ENCODE measurements at places on chromosomes 3 and 15.

GRCh38 chr15:82849556-82850512, 40.4 kb downstream of the WHAMM start:
- no peak for DNase-seq

GRCh38 chr3:197542741-197543454, 12.9 kb downstream of the BDH1 start:
- DNase-seq: no peak

- no peak for DNase-seq
Observed at GRCh38 chr15:44727485-44728231, 8.7 kb upstream of the TRIM69 start.

DNA sequence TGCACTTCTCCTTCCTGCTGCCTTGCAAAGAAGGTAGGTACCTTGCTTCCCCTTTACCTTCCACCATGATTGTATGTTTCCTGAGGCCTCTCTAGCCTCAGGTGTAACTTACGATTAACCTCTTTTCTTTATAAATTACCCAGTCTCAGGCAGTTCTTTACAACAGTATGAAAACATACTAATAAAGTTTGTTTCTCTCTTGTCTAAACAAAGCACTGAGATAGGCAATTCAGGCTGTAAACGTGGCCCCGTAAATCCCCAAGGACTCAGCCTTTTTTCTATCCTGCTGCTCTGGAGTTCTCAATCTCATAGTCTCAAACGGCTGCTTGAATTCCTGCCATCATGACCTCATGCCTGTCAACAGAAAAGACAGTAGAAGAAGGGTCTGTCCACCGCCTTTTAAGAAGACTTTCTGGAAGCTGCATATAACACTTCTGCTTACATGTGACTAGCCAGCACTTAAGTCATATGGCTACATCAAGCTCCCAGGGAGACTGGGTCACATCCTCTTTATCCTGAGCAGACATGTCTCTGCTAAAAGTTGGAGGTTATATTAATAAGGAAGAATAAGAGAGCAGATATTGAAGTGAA, 257.8 kb downstream of the EBLN2 start:
- no peak for DNase-seq

GRCh38 chr15:81195339-81195864, 1.3 kb upstream of the IL16 start:
- no peak for DNase-seq

GRCh38 chr15:65789105-65789504, 3.0 kb downstream of the DENND4A start:
- DNase-seq: no peak

DNA sequence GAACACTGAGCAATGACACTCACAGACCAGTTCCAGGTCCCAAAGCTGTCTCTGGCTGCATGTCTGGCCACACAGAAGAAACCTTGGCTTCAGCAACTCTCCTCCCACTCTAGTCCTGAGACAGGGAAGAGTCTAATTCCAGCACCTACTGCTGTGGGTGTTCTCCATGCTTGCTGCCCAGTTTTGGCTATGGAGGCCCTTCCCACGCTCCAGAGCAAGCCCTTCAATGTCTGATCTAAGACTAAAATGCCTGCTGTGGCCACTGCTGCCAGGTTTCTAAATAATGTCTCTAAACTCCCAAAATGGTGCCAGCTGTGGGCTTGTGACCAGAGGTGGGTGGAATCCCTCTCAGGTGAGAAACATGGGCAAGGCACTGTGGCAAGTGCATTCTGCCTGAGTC, 531.3 kb downstream of the GRM7 start:
- DNase-seq: no peak

DNA sequence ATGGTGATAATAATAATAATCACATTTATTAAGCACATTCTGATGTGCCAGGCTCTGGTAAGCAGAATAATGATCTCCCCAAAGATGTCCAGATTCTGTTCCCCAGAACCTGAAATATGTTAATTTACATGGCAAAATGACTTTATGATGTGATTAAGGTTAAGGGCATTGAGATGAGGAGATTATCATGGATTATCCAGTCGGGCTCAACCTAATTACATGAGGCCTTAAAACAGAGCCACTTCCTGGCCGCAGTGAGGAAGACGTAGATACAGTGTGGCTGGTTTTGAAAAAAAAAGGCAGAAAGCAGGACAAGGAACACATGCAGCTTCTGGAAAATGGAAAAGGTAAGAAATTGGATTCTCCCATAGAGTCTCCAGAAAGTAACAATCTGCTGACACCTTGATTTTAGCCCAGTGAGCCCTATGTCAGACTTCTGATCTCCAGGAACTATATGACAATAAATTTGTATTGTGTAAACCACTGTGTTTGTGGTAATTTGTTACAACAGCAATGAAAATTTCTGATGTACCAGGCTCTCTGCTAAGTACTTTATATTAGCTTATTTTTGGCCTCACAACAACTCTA, 126.7 kb downstream of the ALCAM start:
- no peak for DNase-seq

- DNase-seq: no peak
Observed at GRCh38 chr15:91826443-91826842, 27.1 kb upstream of the SLCO3A1 start.

DNA sequence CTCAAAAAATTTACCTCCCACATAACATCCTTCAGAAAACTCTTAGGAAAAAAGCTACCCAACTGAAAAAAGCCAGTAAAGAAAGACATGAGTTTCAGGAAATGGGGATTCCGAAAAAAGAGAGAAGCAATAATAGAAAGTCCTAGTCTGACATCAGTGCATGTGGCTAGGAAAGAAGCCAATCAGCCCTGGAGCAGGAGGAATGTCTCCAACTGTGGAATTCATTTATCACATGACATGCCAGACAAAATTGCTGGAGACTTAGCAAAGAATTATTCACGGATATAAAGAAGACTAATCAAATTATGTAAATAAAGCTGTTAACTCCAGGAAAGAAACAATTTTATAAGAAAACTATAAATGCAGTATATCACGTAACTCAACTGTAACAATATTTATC, 258.9 kb upstream of the RARB start:
- no peak for DNase-seq

DNA sequence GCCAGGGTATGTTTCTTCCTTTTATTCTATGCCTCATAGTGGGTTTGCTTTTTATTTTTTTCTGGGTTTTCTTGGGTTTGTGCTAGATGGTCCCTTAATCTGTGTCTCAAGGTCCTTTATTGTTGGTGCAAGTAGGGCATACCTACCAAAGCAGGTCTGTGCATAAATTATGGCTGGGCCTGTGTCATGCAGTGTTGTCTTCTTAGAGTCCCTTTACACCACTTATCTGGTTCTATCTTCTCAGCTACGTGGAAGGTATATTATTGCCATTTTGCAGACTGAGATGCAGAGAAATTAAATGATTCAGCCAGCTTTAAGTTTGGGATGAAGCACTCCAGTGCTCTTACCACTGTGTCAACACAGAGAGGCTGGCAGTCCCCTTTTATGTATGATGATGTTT, 293.5 kb upstream of the SOX2 start:
- no peak for DNase-seq

GRCh38 chr3:63875510-63875909, 11.8 kb downstream of the ATXN7 start:
- DNase-seq: no peak

All from activated CD4-positive, alpha-beta T cell treated with anti-CD3 and anti-CD28 coated beads for 1 hour (primary cell).